ENCODE measurements at places on chromosomes 7 and 10.

- no peak for DNase-seq
These were observed 172.1 kb upstream of the AOAH start for GRCh38 chr7:36896418-36896817.

DNA sequence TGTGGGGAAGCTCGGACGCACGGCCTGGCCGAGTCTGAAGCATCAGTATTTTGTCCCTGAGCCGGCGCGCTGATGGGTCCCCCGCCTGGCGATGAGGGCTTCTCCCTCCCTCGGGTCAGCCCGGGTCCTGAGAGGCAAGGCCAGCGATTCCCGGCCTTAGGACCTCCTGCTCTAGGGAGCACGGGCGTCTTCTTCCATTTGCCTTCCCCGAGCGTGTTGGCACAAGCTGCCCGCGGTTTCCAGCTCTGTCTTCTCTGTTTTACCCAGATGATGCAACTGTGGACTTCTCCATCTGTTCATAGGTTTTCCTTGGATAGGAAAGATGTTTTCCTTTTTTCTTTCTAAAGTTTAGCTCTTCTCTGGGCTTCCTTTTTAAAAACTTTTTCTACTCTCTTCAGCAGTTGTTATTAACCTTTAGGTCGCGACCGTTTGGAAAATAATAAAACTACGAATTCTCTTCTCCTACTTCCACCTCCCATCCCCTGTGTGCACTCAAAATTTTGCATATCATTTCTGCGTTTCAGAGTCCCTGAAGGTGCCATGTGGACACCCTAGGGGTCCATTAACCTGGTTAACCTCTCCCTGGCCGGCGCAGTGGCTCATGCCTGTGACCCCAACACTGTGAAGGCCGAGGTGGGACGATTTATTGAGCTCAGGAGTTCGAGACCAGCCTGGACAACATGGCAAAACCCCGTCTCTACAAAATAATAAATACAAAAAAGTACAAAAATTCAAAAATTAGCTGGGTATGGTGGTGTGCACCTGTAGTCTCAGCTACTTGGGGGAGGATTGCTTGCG lies 1.4 kb upstream of the SLC25A28 start:
- peak; percentile 53 for DNase-seq

GRCh38 chr7:76352193-76352592 lies 6.6 kb downstream of the YWHAG start:
- DNase-seq = no peak

GRCh38 chr7:117091721-117092120 lies 138.4 kb downstream of the ST7 start:
- no peak for DNase-seq

DNA sequence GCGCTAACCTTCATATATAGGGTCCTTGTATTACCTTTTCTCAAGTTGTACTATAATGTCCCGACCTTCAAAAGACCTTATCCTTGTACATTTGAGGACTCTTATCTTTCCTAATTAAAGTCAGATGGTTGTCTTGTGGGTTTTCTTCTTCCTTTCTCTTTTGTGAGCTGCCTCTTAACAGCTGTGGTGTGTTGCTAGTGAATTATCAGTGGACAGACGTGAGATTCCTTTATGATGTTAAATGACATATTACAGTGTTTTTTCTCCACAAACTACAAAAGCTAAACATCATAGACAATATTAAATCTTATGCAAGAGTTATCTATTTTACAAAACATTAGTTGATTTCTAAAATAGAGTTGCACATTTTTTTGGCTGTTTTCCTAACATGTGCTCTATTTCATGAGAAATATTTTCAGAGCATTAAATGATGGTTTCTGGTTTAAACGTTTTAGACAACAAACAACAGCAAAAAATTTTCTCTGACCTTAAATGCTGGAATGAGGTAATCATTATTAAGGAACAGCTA lies 272.2 kb upstream of the NPVF start:
- DNase-seq = no peak

DNA sequence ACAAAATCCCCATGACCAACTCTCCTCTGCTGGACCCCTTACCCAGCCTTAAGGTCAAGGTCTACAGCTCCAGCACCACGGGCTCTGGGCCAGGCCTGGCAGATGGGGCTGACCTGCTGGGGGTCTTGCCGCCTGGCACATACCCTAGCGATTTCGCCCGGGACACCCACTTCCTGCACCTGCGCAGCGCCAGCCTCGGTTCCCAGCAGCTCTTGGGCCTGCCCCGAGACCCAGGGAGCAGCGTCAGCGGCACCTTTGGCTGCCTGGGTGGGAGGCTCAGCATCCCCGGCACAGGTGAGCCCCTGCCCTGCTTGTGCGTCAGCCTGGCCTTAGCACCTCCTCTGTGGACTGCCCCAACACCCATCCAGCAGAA lies 27.5 kb upstream of the SLC29A3 start:
- no peak for DNase-seq

DNA sequence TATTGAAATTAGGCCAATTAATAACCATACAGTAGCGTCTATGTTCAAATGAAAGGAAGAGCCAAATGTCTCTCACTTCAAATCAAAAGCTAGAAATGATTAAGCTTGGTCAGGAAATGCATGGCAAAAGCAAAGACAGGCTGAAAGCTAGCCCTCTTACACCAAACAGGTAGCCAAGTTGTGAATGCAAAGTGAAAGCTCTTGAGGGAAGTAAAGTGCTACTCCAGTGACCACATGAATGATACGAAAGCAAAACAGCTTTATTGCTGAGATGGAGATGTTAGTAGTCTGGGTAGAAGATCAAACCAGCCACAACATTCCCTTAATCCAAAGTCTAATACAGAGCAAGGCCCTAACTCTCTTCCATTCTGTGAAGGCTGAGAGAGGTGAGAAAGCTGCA lies 123.8 kb downstream of the TEX36 start:
- no peak for DNase-seq

DNA sequence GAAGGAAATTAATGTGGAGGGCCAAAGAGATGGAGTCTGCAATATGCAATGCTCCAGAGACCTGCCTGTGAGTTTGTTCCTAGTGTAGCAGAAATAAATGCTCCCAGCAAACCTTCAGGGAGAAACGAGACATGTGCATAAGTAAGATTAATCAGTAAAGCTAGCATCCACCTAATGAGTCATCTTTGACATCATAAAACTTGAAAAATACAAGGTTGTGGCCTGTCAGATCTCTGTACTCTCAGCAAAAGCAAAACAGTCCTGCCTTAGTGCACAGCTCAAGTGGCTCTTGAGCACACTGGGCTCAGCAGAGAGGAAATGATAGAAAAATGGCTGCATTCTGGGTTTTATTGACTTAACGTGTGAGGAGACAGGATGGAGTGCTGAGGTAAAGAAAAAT lies 32.5 kb upstream of the ERCC6 start:
- DNase-seq = no peak

GRCh38 chr10:129932751-129933433 lies 31.2 kb downstream of the EBF3 start:
- no peak for DNase-seq

- no peak for DNase-seq
These were observed 10.7 kb upstream of the SFMBT2 start for GRCh38 chr10:7421526-7421925.
